SW480 (cell line): ENCODE measurements at places on chromosomes 6 and 20.

DNA sequence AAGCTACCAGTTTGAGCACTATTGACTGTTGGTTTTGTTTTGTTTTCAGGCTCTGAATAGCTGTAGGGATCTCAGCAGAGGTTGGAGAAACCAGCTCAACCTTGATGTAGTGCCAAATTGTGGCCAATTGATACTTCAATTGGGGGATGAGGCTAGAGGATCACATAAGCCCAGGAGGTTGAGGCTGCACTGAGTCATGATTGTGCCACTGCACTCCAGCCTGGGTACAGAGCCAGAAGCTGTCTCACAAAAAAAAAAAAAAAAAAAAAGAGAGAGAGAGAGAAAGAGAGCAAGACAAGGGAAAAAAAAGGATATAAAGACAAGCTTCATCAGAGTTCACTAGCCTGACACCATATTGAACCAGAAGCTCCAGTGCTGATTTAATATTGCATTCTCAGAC is 702.1 kb downstream of the FRK start:
- DNase-seq: no peak

- no peak for DNase-seq
These were observed 34.0 kb upstream of the FAM83C start for GRCh38 chr20:35326021-35326739.

DNA sequence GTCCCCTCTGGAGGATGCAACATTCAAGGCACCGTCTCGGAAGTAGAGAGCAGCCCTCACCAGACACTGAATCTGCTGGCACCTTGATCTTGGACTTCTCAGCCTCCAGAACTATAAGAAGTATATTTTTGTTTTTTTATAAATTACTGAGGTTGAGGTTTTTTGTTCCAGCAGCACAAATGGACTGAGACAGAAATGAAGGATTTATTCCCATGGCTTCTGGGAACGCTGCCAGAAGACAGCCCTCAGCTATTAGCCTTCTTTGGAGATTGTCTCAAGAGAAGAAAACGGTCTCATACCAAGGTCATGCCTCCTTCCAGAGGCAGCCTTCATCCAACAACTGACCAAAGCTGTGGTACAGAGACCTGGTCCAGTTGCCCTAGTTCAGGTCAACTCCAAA is 85.4 kb downstream of the CHMP4B start:
- DNase-seq: no peak

DNA sequence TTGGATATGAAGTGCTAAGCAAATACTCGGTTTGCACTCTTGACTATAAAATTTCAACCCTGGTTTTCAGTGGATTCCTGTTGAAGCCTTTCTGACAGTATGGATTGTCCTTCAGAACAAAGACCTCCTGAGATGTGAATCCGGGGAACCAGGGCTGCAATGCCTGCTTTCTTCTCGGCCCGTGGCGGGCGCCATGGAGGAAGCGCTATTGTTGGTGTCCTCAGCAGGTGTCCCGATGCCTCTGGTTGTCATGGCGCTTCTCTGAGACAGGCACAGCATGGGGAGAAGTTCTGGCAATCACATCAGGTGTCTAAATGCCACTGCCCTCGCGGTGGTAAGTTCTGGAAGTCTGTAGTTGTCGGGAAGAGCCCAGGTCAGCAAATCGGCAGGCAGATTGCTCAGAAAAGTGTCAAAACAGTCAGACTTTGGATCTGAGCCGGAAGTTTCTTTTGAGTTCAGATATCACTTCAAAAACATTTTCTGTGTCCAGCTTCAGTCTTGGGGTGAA is 188.5 kb downstream of the CDH4 start:
- no peak for DNase-seq

GRCh38 chr20:58652606-58653294 is 1.7 kb downstream of the STX16 start:
- no peak for DNase-seq

- no peak for DNase-seq
These were observed 79.4 kb upstream of the PROKR2 start for GRCh38 chr20:5395932-5396727.
